ENCODE measurements at places on chromosomes 4 and X.
A peak's percentile ranks its signal among the peaks of the same experiment; 100 is the strongest.

GRCh38 chr4:89324671-89325070, 17.1 kb upstream of the GPRIN3 start:
- DNase-seq: no peak

GRCh38 chr4:184097241-184097605, 120.5 kb downstream of the ENPP6 start:
- no peak for DNase-seq

GRCh38 chr4:103424853-103425252, 226.7 kb upstream of the CENPE start:
- DNase-seq: no peak

DNA sequence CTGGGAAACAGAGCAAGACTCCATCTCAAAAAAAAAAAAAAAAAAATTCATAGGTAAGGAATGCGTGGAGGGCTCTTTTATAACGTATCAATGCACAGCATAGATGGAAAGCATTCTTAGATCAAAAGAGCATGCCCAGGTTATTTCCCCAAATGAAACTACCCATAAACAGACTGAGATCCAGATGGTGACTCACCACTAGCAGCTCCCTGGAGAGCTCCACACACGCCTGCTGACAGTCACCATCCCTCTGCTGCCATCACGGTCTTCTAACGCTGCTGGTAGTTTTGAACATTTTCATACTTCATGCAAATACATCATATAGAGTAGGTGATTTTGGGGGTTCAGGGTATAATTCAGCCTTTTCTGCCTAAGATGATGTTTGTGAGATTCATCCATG, 136.9 kb downstream of the ASMT start:
- no peak for DNase-seq

GRCh38 chr4:72430988-72431387, 138.0 kb downstream of the ADAMTS3 start:
- DNase-seq: no peak

GRCh38 chr4:139555705-139556070, 331 bp downstream of the SETD7 start:
- DNase-seq: no peak

DNA sequence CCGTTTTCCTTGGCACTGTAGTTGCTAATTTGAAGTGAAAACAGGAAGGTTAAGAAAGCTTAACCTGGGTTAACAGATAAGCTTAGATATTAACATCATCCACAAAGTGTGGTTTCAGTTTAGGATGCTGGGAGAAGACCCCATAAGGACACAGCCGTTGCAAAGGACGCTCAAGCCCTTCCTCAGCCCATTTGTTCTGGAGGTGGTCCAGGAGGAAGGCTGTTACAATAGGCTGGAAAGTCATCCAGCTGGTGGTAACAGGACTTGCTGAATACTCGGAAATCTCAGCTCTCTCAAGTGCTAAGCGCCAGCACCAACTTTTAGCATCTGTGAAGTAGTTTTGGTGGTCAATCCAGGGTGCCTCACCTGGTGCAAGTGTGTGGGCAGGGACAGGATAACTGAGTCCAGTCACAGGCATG, 14.2 kb downstream of the CHST7 start:
- no peak for DNase-seq

DNA sequence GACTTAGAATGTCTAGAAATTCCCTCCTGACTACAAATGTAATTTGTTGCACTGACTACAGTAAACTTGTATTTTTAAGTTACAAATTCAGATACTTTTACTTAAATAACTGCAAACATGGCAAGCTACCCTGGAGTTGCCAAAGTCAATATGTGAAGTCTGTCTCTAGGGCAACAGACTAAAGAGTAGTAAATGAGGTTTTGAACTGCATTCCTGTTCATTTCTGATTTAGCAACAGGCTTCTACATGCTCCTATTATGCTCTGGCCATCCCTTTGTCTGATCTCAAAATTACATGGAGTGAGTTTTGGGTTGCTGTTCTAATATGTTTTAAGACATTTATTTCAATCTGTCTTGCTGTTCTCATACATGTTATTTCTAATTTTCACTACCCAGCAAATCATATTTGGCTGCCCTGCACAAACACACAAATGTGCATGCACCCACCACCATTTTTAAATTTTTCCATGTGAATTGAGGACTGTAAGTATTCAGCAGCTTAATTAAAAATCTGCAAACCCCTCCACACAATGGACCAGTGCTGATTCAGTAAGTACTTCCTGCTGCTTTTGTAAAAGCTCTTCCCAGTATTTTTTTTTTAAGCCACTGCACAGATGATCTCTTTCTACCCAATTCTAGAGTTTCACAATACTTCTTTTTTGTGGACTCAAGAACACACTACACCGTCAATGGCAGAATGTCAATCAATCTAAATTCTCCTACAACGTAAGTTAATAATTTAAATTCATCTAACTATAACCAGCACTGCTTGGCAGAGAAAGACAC, 26.7 kb downstream of the SH3RF1 start:
- DNase-seq: no peak

- DNase-seq: no peak
Observed at GRCh38 chr4:120921456-120922380, 808 bp downstream of the PRDM5 start.

DNA sequence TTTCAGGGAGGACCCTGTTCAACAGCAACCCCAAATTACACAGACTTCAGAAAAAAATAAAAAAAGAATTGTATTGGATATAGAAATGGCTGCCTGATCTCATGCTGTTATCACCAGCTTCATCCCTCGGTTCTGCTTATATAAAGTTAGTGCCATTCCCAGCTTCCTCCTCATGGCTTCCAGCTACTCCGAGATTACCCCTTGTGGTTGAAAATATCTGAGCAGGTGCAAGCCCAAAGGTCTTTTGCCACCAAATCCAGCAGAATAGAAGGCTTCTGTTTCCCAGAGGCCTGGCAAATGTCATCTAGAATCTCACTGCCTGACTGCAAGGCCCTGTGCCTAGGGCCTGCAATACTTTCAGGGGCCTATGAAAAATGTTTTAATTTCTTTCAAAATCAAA, 13.8 kb upstream of the HPGDS start:
- no peak for DNase-seq

- no peak for DNase-seq
Observed at GRCh38 chr4:47367761-47368160, 95.7 kb downstream of the COMMD8 start.

- DNase-seq: no peak
Observed at GRCh38 chr4:1718095-1718850, 2.9 kb downstream of the TMEM129 start.

DNA sequence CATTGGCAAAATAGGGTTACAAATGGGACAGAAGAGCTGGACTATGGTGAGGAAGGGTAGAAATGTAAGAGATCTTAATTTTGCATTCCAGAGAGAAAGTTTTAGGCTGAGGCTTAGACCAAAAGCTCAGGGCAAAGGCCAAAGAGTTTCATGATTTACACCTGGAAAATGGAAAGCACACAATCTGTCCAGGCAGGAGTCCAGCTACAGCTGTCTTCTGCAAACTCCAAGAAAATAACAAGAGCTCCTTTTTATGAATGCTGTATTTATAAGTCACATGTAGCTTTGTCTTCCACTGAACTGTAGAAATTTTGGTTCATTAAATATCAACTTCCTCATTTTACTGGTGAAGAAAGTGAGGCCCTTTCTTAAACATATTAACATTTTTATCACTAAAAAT, 288.0 kb upstream of the ATOH1 start:
- no peak for DNase-seq

- peak; percentile 39 for DNase-seq
Observed at GRCh38 chrX:68827848-68828624, 785 bp upstream of the EFNB1 start.

- DNase-seq: no peak
Observed at GRCh38 chrX:63920875-63921274, 135.9 kb upstream of the ARHGEF9 start.

- DNase-seq: no peak
Observed at GRCh38 chr4:123350191-123350544, 46.4 kb upstream of the SPRY1 start.

GRCh38 chrX:13646154-13646549, 6.8 kb upstream of the TCEANC start:
- no peak for DNase-seq

DNA sequence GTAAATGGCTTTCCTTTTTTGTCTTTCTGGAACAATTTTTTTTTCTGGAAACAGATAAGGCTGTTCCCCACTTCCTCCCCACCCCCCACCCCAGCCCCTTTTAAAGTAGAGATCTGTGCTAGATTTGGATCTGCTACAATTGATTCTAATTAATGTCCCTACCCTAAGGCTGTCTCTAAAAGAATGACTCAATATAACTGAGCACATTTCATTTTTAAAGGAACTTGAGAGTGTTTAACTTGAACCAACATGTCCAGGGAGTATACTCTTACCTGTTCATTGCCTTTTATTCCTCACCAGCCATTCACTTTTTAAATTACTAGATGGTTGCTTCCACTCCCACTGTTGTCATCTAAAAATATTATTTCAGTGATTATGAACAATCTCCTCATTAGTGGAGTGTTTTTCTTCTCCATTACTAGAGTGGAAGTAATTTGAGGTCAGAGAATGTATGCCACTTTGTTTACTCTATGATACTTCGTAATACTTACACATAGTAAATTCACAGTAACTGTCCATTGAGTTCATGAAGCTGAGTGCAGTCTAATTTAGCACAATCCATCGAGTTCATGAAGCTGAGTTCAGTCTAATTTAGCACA, 14.1 kb upstream of the CNOT6L start:
- DNase-seq: no peak

GRCh38 chrX:44306356-44306755, 37.1 kb downstream of the EFHC2 start:
- no peak for DNase-seq

DNA sequence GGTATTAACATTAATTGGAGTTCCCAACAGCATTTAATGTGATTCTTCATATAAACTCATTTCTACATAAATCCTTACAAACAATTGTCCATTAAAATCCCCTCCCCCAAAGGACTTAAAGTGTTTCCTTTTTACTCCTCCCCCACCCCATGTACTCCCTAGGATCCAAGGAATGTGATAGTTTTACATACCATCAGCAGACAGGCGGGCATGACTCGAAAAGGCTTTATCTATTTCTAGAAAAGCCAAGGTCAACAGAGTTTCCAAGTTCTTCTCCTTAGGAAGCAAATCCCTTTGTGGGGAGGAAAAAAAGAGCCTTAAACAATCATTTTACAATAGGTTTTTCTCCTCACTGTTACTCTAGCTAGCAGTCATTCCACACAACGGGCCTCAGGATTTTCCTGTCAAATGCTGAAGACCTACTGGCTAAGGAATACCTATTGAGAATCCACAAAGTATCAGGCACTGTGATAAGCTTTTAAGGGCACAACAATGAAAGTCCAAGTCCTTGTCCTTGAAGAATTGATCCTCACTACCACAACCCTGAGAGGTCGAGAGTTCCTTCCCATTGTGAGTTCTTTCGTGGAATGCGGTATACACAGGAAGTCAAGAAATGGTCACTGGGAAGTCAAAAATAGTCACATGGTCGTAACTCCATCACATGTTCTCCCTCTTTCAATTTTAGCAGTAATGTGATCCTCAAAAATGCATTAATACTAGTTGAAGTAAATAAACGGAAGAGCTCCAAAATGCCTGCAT, 7.2 kb downstream of the PPM1K start:
- DNase-seq: no peak

GRCh38 chr4:156971676-156972378, at the start of gene PDGFC:
PDGFC (minus strand) TSS chr4:156971799; CDS start chr4:156970903, 896 bp downstream.
- no peak for DNase-seq

GRCh38 chrX:12210196-12210815, 72.0 kb downstream of the FRMPD4 start:
- no peak for DNase-seq

DNA sequence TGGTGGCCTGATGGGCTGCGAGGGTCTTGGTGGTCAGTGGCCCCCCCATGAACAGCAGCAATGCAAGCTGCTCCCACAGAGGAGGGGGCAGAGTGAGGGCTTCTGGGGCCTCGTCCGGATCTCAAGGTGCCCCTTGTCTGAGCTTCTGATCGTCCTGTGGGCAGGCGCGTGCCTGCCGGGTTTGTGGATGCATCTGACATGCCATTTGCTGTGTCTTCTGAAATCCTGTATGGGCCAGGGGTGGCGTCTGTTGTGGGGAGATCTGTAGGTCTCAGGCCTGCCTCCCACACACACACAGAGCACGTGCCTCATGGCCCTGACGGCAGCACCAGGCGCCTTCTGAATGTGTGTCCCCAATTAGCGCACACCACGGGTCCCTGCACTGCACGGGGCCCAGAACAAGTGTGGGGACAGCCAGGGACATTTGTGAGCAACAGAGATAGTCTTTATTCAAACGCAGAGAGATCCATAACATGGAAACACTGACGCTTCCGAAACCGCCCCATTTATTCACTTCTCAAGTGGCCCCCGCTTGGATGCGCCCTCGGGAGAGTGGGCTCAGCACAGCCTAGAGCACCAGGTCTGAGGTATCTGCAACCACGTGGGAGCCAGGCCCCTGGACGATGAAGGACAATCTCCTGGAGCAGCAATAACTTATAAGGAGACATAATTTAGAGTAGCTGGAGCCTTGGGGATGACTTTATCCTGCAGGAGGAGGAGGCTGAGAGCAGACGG, 5.7 kb downstream of the SPON2 start:
- no peak for DNase-seq

DNA sequence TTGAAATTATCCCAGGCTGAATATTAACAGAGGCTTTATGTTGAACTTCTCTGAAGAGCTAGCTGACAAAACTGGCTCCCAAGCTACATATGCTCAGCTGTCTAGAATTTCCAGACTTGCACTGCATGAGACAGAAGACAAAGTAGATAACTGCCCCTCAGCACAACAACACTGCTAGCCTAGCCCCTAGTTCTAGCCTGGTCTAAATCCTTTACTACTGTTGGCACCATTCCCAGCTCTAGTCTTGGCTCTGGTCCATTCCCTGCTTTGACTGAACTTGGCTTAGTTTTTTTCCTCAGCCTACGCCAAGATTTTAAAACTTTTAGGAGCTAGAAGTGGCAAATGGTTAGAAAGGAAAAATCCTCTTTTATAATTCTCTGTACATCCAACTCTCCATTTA, 7.6 kb upstream of the OPHN1 start:
- DNase-seq: no peak

GRCh38 chrX:65745427-65745826, 78.0 kb downstream of the MSN start:
- no peak for DNase-seq

DNA sequence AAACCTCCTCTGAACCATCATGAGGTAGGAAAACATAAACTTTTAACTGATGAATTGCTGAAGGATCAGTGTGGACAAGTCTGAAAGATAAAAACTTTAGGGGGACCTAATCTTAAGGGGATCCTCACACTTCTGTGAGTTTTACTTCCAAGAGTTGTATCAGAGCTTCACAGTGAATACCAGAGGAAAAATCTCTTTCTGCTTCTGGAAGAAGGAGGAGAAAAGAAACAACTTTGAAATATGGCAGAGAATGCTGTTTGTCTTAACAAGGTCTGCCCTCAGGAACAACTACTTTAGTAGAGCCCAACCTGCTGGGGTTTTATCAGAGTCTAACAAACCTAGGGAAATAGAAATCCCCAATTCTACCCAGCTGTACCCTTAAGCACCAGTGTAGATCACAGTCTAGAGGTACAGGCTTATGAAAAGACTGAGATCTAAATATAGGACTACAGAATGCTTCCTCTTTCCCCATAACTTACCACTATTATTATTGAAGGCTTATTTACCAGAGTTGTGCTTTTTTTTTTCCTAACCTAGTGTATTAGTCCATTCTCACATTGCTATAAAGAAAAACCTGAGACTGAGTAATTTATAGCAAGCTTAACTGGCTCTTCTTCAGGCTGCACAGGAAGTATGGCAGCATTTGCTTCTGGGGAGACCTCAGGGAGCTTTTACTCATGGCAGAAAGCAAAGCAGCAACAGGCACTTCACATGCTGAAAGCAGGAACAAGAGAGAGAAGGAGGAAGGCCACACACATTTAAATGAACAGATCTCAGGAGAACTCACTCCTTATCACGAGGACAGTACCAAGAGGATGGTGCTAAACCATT, 167.9 kb downstream of the CAMK2D start:
- no peak for DNase-seq

All from activated CD4-positive, CD25-positive, alpha-beta regulatory T cell treated with anti-CD3 and anti-CD28 coated beads, Interleukin-2, amount 50 U/mL, for 16 hours (primary cell).